Suppressor macrophage treated with lipopolysaccharide for 4 hours (primary cell): ENCODE measurements at places on chromosomes 16 and 17.

- no peak for DNase-seq
These were observed 67.7 kb upstream of the SDK2 start for GRCh38 chr17:73711916-73712315.

- DNase-seq: no peak
These were observed 11.8 kb upstream of the SMPD3 start for GRCh38 chr16:68460067-68460466.

DNA sequence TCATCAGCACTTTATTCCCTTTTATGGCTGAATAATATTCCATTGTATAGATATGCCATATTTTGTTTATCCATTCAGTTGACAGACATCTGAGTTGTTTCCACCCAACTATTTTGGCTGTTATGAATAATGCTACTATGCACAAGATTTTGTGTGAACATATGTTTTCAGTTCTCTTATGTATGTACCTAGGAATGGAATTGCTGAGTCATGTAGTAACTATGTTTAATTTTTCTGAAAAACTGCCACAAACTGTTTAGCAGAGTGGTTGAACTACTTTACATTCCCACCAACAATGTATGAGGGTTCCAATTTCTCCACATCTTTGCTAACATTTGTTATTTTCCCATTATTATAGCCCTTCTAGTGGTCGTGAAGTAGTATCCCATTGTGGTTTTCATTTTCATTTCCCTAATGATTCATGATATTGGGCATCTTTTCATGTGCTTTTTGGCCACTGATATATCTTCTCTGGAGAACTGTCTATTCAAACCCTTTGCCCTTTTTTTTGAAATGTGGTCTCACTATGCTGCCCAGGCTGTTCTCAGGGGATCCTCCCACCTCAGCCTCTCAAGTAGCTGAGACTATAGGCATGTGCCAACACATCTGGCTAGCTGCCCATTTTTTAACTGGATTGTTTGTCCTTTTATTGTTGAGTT is 26.3 kb downstream of the SMURF2 start:
- peak; percentile 52 for DNase-seq

- DNase-seq: no peak
These were observed 7.7 kb downstream of the HOXB4 start for GRCh38 chr17:48570325-48571023.

DNA sequence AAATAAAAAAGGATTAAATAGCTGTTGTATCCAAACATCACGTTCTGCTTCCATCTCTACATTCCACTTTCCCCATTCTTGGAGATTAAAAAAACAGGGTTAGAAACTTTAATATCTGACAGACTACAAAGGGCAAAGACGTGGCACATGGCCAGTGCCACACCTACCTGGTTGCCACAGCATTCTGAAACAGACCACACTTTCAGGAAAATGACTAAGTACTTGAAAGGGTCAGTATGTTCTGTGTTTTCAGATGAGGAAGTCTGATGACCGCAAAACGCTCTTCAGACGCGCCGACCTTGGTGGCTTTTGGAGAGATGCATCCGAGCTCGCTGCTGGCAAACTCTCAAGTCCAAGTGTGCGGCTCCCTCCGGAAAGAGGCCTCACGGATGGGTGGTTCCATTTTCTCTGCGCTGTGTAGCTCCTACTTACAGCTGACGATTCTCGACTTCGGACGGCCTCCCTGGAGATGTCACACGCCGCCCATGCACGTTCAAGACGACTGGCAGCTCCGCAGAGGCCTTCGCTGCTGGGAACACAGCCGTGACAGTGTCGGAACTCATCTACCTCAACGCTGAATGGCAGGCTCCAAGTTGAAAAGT is 15.5 kb downstream of the MAP1LC3B start:
- DNase-seq: peak; percentile 38

DNA sequence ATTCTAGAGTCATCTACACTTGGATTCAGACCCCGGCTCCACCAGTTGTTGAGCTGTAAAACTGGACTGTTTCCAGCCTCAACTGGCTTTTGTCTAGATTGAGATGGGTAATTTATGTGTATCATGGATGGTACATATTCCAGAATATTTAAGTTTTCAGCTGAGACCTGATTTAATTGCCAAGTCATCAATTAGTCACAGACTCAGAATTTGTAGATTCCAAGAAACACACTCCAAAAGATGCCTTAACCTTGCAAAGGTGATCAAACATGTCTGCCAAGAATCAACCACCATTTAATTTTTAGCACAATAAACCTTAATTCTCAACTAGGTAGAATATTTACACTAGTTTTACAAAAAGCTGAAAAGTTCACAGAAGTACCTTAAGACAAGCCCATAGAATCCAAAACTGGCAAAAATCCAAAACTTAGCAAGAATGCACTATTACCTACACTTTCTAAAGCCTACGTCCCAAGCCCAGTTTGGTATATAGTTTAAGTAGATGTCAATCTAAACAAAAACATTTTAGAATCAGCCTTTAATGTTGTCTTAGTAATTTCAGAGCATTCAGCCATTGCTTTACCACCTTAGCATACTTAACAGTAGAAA is 17.7 kb downstream of the SIAH1 start:
- no peak for DNase-seq
